ENCODE measurements at places on chromosomes 7 and 10. TPM values are rescaled to one million over a fixed set of nuclear protein-coding genes. Genes with fewer than 3 reads are reported as not detected.

CRTAC1 gene
- total RNA-seq: 1.3 TPM

CYP2W1 gene
- not detected for total RNA-seq

KDM7A gene
- 8.9 TPM for total RNA-seq

RNF32 gene
- total RNA-seq: 0.23 TPM

PVRIG gene
- not detected for total RNA-seq

CLRN3 gene
- total RNA-seq: 0.19 TPM

AKR1D1 gene
- not detected for total RNA-seq

AGBL3 gene
- total RNA-seq: 1.7 TPM

NKX2-3 gene
- not detected for total RNA-seq

MCM10 gene
- 6.3 TPM for total RNA-seq

DNA sequence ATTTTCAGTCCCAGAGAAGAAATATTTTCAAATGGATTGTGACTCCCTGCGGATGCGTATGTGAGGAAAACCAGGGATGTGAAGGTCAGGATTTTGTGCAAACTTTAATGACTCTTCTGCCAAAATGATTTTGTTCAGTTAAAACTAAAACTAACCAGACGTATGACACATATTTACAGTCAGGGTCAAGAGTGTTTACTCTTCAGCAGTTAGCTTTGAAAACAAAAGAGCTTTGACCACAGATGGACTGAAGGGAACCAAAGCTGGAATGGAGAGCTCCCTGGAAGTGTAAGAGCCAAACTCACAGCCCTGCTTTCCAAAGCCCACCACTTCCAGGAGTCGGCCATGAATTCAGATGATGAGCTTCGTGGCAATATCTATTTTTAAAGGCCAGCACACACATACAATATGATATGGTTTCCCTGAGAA lies 15.5 kb downstream of the SVIL start:
- DNase-seq: no peak

- no peak for DNase-seq
These were observed 223.1 kb upstream of the INHBA start for GRCh38 chr7:41925946-41926345.

DNA sequence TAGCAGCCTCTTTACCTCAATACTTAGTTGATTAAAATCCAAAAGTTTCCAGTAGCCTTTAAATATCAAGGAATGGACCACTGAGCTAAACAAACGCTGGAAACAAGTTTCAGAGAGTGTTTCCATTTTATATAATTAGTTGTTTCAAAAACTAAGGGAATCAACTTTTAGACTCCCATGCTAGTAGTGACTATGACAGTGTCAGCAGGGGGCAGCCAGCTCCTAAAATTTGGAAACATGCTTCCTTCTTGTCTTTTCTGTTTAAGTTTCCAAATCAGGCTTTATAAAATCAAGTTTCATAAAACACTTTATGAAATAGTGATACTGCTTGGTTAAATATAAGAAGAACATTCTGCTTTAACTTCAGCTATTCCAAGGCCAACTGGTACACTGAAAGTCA lies 138.2 kb upstream of the TMEM229A start:
- no peak for DNase-seq

- DNase-seq: no peak
These were observed 155.4 kb downstream of the NEURL1 start for GRCh38 chr10:103648636-103649532.

DNA sequence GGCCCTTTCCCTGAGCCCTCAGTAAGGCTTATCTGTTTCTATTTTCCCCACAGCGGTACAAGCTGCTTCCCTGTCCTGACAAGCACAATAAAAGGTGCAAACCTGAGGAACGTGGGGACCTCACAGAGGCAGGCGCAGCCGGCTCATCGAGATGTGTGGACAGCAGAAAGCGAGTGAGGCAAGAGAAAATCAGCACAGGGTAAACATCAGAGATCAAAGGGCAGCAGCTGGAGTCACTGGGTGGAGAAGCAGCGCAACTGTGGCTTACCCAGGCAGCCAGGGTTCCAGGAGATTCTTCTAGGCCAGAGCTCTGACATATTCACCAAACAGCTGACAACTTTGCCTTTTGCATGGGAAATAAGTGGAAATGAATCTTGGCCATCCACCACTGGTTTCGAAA lies 212.6 kb downstream of the WDR11 start:
- no peak for DNase-seq

DNA sequence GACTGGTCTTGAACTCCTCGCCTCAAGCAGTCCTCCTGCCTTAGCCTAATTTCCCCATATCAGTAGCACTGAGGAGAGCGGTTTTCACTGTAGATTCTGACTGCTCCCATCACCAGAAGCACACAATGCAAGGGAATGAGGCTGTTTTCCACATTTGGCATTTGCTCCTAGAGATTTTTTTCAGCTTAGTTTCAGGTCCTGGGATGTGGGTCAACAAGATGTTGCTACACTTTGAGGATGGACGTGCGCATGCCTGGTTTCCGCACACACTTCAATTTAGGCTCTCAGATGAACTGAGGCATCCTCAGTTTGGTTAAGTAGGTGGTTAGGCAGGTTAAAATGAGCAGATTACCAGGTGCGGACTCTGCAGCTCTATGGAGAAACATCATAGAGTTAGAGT lies 287.1 kb upstream of the LYZL1 start:
- DNase-seq: no peak

DNA sequence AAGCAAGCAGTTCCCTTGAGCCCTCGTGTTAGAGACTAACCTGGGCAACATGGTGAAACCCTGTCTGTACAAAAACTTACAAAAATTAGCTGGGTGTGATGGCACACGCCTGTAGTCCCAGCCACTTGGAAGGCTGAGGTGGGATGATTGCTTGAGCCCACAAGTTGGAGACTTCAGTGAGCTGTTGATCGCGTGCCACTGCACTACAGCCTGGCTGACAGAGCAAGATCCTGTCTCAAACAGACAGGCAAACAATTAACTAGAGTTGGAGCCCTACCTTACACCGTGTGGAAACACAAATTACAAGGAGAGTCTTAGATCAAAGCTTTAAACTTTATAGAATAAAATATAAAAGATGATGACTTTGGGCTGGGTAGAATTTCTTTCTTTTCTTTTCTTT lies 219.5 kb downstream of the CUX1 start:
- DNase-seq: no peak

DNA sequence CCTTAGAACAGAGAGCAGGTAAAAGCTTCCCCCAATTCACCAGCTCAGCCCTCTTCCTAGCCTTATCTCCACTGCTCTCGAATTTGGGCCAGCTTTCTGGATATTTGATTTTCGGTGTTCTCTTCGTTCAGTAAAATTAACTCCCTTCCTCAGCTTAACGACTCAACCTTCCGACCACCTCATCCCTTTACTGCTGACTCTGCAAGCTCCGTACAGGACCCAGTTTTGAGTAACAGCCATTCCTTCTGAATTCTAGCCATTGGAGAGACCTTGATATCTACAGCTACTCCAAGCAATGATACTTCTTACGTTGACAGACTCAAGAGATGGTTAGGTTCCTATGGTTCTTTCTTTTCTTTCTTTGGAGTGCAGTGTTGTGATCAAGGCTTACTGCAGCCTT lies 65.8 kb downstream of the ATE1 start:
- DNase-seq: no peak

DNA sequence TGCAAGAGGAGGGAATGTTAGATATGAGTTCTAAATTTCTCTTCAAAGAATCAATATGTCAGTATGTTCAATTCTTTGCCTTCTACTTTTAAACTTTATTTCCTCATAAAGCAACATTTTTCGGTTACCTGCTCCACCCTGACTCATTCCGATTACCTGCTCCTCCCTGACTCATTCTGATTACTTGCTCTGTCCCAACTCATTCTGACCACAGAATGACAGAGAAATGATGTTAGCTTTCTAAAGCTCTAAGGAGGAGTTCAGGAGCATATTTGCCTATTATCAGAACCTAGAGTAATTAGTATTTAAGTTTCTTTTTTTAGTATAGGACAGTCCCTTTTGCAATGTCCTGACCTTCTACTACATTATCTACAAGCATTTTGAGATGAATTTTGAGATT lies 24.5 kb upstream of the PPP1R9A start:
- DNase-seq: no peak

Data from dermis blood vessel endothelial cell (primary cell).